Left lung (tissue), 14 donors: ENCODE measurements at places on chromosomes 4 and X. TPM values are rescaled to one million over a fixed set of nuclear protein-coding genes. Genes with fewer than 3 reads are reported as not detected.

DNA sequence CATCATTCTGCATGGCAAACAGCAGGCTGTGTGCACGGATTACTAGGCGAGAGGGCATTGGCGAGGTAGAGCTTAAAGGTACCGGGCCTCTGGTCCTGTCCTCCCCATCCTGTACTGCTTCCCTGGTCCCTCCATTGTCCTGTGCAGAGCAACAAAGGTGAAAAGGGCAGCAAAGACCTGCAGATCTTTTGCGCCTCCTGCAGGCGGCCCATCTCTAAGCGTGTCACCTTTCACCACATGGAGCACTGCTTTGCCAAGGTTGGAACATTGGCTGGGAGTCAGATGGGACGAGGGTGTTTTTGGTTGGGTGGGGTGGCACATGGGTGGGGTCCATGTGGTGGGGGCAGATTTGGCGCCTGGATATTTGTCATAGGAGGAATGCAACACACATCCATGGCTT, 64.7 kb upstream of the UXT start:
- DNase-seq = no peak

GRCh38 chr4:155769090-155769489, 10.3 kb downstream of the GUCY1B1 start:
- DNase-seq = no peak

GRCh38 chrX:76454456-76454927, 27.0 kb downstream of the MAGEE1 start:
- peak; percentile 10 for DNase-seq

DNA sequence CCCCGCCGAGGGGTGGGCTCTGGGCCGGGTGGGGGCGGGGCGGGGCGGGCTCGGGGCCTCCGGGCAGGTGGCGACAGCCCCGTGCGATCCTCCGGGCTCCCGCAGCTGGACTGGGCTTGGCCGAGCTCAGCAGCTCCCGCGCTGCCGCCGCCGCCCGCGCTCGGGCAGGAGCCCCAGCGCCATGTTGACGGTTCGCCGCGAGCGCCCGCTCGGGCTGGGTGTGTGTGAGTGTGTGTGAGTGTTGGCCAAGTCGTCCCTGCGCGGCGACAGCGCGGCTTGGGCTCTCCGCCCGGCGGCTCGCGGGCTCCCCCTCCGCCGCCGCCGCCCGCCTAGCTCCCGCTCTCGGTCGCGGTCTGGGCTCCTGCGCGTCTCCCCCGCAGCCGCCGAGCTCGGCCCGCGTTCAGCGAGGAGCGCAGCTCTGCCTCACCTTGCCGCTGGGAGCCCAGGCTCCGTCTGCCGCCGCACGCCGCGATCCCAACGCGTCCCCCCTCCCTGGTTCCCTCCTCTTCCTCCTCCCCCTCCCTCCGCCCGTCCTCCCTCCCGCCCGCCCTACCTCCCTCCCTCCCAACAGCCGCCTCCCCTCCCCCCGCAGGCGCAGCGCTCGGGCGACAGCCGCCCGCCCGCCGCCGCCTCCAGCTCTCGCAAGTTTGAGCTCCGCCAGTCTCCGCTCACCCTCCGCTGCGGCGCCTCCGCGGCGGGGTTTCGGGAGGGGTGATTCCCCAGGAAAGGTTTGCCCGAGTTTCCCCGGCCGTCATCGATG, at the start of gene BCOR:
BCOR (minus strand) TSS at position 455 of the 760 bp plus-strand sequence. CDS start 20,029 bp downstream, outside the sequence.
- peak; percentile 88 for DNase-seq

DNA sequence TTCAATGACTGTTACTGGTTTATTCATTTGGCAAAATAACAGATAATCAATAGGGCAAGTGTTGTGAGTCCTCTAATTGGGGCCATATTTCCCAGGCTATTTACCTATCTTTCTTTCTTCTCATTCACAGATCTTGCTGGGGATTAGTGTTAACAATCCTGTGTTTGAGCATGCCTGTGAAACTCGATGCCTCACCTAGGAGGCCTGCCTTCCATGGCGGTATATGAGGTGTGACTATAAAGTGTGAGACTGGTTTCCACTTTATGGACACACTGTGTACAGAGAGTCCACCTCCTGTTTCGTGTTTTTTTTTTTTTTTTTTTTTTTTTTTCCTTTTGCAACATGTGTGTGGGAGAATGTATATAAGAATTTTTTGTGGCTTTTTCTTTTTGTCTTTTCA, 199.3 kb downstream of the BMPR1B start:
- DNase-seq = no peak

- DNase-seq = no peak
These were observed 320.7 kb upstream of the PCDH7 start for GRCh38 chr4:30399476-30399875.

ZNF595 gene
- 19.9 TPM for polyA plus RNA-seq

TMEM31 gene
- polyA plus RNA-seq = 1.6 TPM

CXCL6 gene
- polyA plus RNA-seq = not detected
